NCI-H187 treated with DMSO at 0.1 percent for 48 hours (cell line): ENCODE measurements at places on chromosomes 13 and 19.

DNA sequence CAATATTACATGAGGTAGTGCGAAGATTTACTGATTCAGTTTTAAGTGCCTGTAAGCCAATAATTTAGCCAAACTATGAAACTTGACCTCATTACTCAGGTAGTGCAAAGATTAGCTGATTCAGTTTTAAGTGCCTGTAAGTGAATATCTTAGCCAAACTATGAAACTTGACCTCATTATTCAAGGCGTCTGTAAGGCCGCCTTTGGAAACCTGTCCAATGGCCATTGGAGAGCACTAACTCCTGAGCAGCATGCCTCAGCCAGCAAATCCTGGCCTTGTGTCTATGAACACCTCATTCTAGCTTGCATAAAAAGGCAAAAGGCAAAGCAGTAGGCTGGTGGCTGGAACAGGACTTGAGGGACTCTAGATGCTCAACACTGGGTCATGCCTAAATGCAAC is 127.0 kb upstream of the GPR12 start:
- no peak for DNase-seq

DNA sequence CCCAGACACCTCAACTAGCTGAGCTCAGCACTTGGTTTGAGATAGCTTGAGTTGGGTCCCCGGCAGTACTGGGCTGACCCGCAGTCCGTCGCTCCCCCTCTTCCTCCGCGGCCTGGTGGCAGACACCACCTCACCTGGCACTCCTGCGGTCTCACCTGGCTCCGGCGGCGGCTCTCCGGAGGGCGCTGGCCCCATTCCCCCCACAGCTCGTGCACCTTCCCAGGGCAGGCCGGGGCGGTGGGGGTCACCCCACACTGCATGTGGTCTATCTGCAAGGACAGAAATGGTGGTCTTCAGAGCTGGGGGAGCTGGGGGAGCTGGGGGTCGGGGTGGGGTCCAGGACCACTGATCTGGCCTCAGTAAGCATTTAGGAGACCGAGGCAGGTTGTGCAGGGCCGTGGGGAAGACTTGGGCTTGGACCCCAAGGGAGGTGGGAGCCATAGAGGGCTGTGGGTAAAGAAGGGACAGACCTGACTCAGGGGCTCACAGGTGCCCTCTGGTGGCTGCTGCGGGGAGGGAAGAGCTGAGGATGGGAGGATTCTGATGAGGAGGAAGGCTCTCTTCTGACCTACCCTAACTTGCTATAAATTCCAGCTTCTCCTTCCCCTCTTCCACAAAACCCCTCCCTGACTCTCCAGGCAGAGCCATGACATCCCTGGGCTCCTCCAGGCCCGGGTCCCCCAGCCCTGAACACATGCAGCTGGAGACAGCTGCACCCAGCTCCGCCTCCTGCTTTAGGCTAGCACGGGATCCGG is 6.7 kb upstream of the PLIN4 start:
- DNase-seq = no peak

DNA sequence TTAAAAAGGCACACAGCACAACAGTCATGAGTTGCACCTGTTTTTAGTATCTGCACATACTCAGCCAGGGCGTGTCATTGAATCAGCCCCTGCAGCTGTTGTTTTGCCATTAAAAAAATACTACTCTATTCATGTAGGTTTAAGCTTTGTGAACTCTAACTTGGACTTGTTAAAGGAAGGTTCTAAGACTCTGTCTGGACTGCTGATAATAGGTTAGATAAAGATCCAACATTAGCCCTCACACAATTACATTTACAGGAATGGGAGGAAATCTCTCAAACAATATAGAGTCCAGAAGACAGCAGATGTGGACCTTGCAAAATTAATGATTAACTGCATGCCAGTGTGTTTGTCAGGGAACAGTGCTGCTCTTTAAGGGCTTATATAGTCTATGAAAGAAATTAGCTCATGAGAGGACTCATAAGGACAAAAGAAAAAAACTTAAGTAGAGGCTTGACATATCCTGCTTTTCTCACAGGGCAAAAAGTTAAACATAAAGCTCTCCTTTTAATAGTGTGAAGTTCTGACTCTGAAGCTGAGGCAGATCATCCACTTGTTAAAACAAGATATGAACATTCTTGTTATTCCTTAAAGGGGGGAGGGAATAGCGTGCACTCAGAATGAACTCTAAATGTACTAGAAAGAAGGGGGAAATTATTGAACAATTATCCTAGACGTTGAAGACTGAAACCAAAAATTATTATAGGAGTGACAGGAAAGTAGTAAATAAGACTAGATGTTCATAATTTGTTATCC is 243.6 kb downstream of the NDFIP2 start:
- DNase-seq = no peak

- no peak for DNase-seq
Measured at GRCh38 chr13:20571676-20572075, 4.7 kb downstream of the IFT88 start.

GRCh38 chr13:37905736-37906135 is 36.2 kb upstream of the TRPC4 start:
- DNase-seq = no peak

- no peak for DNase-seq
Measured at GRCh38 chr13:94210816-94211215, 268.7 kb downstream of the DCT start.

DNA sequence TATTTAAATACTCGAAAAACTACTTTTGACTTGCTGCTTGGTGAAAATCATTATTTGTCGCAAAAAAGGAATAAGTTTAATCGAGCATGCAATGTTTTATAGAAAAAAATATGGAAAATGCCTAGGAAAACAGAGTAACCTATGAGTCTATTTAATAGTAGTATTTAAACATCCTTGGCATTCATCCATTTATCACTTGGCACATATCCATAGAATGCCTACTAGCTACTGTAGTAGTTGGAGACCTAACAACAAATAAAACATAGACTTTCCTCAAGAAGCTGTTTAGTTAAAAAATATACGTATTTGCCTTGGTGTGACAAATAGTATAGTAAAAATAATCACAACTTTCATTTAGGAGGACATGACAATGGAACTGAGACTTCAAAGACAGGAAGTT is 302.1 kb downstream of the DIAPH3 start:
- no peak for DNase-seq
